ENCODE measurements at places on chromosomes 13 and 19.

- no peak for DNase-seq
These were observed 1.6 kb upstream of the GAS6 start for GRCh38 chr13:113865427-113865826.

GRCh38 chr13:114115796-114116195, 16.6 kb downstream of the RASA3 start:
- no peak for DNase-seq

- DNase-seq = no peak
These were observed 87.6 kb downstream of the IRS2 start for GRCh38 chr13:109698779-109699178.

- no peak for DNase-seq
These were observed 6.5 kb downstream of the BRME1 start for GRCh38 chr19:13899393-13899792.

DNA sequence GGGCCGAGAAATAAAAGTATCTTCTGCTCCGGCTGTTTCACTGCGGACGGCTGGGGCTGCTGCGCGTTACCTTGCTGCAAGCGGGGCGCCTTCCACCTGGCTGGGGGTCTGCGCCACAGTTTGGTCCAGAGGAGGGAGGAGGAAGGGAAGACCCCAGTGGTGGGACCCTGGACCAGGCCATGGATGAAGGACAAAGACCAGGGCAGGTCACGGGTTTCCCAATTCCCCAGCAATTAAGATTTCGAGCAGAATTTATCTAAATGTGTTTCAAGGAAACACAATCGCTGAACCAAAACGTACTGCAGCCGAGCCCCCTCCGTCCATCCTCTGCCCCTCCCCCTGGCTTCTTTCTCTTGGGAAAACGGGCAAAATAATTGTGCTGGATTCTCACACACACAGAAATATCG, 2.9 kb downstream of the SOX1 start:
- no peak for DNase-seq

All from activated CD4-positive, alpha-beta T cell treated with anti-CD3 and anti-CD28 coated beads for 24 hours (primary cell).